ENCODE measurements at places on chromosomes 4 and X.

GRCh38 chr4:89949782-89950387, 55.2 kb downstream of the MMRN1 start:
- no peak for DNase-seq

- DNase-seq, result no peak
These were observed 818.5 kb downstream of the FAM133A start for GRCh38 chrX:94492541-94492940.

GRCh38 chr4:78571804-78572203, 20.2 kb downstream of the ANXA3 start:
- DNase-seq, result no peak

DNA sequence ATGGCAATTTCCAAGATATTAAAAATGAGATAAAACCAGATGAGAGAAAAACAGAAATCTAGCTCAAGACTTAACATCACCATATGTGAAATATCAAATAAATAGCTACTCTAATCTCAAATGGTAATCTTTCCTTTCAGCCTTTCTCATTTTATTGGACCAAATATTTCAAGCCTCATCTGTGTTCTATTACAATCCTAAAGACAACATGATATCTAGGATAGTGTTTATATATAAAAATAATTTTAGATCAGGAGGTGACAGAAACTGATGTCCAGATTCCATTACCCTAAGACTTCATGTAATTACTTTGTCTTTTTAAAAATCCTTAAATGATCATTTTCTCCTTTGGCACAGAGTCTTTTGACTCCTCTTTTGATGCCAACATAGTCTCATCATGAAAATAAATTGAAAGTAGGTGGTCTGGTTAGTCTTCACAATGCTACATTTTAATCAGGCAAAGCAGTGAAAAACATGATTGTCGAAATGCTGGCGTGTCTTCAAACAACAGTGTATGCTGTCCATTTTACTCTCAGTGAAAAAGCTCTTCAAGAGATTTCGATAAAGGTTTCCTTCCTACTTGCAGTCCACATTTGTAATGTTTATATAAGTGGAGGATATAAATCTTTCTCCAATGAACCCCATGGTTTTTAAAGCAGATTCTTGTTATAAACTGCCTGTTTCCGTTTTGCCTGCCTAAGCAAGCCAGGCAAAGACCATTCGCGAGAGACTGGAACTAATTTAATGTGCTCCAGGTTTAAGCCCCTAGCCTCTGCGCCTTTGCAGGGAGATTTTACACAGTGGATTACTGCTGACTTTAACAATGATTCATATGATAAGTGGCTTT, 169.8 kb downstream of the SCFD2 start:
- no peak for DNase-seq

DNA sequence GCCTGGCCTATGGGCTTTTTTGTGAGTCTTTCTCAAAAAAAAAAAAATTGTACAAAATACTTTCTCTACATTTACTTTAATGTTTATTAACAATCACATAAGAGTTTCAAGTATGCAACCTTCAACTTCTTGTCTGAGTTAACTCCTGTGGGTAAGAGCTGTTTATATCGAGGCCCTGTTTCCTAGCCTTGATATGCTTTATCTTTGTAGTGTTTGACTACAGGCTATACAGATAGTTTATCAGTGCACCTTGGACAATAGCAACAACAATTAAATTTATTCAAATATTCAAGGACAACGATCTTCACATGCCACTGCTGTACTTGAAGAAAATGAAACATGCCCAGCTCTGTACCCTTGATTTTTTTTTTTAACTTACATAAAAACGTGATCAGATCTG, 178.4 kb downstream of the ARHGAP10 start:
- no peak for DNase-seq

DNA sequence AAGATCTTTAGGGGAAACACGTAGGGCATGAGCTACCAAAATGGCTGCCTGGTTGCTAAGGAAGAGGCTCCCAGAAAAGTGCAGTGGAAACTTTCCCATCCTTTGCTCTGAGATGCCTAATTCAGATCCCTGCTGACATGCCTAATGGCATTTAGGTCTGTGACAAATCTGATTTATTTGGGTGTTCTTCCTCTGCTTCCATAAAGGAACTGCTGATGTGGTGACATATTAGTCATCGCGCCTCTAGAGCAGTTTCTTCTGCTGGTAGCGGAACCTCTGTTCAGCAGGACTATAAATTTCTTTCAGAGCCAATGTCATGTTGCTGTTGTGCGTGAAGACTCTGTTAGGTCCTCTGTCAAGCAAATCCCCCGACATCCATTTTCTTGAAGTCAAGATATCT, 310.0 kb downstream of the PDHA2 start:
- DNase-seq, result no peak

GRCh38 chrX:130100180-130100579, 10.1 kb downstream of the ELF4 start:
- no peak for DNase-seq

DNA sequence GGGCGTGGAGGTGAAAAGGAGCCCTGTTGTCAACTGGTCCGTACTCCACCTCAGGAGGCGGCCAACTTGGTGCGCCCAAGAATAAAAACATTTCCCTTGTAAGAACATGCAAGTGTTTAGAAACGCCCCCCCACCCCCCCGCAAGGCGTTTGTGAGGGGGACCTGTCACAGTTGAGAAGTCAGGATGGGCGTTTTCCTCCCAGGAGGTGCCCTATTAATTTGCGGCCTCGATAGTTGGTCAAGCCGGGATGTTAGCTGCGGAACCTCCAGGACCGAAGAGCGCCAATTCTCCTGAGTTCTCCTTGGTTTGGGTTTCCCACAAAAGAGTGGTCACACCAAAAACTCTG, 651 bp upstream of the SAP30 start:
- peak; percentile 52 for DNase-seq

GRCh38 chr4:184416913-184417734, 57.2 kb downstream of the IRF2 start:
- DNase-seq, result no peak

- no peak for DNase-seq
These were observed 121.4 kb upstream of the GATB start for GRCh38 chr4:151882072-151882803.

Data from T-helper 22 cell (primary cell).